Trophoblast cell (in vitro differentiated cells and primary cell): ENCODE measurements at places on chromosomes 7 and 10.

DNA sequence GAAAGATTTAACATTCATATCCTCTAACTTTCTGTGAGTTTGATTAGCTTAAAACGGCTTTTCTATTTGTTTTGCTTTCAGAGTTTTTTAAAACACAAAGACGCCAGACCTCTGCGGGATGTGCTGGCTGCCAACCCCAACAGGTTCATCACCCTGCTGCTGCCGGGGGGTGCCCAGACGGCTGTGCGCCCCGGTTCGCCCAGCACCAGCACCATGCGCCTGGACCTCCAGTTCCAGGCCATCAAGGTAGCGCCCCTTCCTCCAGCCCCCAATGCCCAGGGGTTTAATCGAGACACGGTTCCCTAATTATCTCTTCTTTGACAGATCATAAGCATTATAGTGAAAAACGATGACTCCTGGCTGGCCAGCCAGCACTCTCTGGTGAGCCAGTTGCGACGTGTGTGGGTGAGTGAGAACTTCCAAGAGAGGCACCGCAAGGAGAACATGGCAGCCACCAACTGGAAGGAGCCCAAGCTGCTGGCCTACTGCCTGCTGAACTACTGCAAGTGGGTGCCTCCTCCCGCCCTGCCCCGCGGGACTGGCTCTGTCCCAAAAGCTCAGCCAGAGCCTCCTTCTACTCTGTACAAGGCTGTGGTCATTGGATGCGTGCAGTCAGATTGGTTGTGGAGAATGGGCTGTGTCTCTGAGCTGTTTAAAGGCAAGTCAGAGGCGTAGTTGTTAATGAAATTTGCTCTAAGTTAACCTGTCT, 71.2 kb downstream of the TRRAP start:
- no peak for DNase-seq

DNA sequence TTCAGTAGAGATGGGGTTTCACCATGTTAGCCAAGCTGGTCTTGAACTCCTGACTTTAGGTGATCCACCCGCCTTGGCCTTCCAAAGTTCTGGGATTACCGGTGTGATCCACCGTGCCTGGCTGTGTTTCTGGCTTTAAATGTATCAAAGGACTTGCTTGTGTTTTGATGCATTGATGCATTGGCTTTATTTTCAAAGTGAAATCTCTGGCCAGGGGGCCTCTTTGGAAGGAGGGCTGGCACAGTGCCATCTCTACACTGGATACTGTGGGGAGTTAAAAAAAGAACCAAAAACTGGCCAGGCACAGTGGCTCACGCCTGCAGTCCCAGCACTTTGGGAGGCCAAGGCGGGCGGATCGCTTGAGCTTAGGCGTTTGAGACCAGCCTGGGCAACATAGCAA, 16.0 kb downstream of the MNX1 start:
- no peak for DNase-seq

DNA sequence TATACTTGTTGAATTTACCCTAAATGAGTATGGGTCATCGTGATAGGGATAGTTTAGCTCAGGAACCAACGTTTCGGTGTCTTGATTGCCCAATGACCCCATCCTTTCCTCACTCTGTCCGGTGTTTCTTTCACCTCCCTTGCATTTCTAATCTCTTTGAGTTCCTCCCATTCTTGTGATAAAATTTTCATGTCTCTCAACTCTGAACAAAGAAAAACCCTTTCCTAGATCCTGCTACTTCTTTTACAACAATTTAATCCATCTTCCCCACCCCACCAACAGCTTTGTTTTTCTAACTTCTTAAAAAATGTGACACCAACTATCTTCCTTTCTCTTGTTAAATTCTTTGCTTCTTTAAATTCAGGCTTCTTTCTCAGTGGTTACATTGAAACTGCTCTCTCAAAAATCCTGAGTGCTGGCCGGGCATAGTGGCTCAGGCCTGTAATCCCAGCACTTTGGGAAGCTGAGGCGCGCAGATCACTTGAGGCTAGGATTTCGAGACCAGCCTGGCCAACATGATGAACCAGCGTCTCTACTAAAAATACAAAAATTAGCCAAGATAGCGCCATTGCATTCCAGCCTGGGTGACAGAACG, 130.3 kb upstream of the MINDY3 start:
- no peak for DNase-seq

- no peak for DNase-seq
These were observed 42.9 kb downstream of the CFAP58 start for GRCh38 chr10:104396581-104396980.

DNA sequence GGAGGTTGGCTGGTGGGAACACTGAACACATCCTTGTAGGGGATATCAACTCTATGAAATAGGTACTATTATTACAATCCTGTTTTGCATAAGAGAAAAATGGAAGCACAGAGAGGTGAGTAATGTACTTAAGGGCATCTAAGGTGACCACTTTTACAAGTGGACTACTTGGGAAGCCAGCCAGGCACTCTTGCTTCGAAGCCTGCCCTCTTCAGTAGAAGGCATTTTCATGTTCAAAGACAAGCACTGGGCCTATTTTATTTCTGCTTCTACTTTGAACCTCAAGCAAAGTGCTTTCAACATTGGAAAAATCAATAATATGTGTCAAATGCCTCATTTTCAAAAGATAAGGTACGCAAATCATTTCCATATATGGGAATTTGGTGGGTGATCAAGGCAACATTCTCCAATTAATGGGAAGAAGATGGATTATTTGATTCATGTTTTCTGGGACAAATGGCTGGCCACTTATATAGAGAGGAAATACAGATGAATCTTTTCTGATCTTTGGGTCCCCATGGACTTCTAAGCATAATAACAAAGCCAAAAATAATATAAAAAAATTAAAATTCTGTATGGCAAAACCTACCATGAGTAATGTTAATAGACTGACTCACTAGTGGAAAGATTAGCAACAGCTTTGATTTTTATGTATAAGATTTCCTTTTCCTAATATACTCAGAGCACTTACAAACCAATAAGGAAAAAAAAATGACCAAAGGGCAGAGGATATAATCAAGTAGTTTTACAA, 270.2 kb downstream of the FRMD4A start:
- DNase-seq: no peak

- DNase-seq: no peak
These were observed 65.1 kb upstream of the NEBL start for GRCh38 chr10:20962165-20962564.

DNA sequence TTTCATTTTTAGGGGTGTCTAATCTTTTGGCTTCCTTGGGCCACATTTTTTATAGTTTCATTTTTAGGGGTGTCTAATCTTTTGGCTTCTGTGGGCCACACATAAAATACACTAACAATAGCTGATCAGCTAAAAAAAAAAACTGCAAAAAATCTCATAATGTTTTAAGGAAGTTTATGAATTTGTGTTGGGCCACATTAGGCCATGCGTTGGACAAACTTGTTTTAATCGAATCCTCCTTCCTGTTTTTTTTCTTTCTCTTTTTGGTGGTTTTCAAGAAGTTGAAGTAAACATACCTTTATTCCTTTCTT, 37.4 kb downstream of the ZNRF2 start:
- no peak for DNase-seq

DNA sequence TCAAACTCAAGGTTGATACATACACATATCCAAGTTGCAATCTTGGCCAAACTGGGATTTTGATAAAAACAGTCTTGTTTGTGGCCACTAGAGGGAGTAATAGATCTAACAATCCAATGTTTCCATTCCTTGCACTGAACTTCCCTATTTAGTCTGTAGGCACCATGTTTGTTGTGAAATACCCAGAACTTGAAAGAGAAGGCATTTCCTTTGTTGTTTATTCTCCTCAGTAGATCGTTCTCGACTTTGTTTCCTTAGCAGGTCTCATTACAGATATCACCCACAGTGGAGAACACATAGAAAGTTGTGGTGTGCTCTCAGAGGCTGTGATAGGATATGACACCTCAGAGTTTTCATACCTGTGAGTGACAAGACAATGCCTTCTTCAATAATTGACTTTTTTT, 70.3 kb upstream of the MXI1 start:
- DNase-seq: peak; percentile 21

GRCh38 chr7:74033372-74034311, 5.7 kb downstream of the ELN start:
- DNase-seq: peak; percentile 58

DNA sequence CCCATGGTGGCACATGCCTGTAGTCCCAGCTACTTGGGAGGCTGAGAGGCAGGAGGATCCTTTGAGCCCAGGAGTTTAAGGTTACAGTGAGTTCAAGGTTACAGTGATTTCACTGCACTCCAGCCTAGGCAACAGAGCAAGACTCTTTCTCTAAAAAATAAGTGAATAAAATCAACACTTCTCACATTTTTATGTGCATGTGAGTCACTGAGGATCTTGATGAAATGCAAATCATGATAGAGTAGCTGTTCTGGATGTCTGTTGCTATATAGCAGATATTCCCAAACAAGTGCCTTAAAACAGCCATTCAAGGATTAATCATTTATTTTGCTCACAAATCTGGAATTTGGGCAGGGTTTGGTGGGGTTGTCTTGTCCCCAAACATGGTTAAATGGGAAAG, 62.3 kb upstream of the ARHGAP12 start:
- no peak for DNase-seq

- peak; percentile 77 for DNase-seq
These were observed at the start of gene DLX5 for GRCh38 chr7:97024209-97025129. TSS of gene DLX5 (minus strand) at chr7:97024831. CDS start at chr7:97024623, 208 bp downstream.

- no peak for DNase-seq
These were observed 577.4 kb upstream of the ANKRD30A start for GRCh38 chr10:36547965-36548364.

- no peak for DNase-seq
These were observed 40.5 kb downstream of the PWWP2B start for GRCh38 chr10:132437541-132437950.
